ENCODE measurements at places on chromosomes 2 and 18.

- no peak for DNase-seq
These were observed 73.6 kb downstream of the OTX1 start for GRCh38 chr2:63124218-63124617.

- no peak for DNase-seq
These were observed 187.0 kb upstream of the HDAC4 start for GRCh38 chr2:239587841-239588240.

DNA sequence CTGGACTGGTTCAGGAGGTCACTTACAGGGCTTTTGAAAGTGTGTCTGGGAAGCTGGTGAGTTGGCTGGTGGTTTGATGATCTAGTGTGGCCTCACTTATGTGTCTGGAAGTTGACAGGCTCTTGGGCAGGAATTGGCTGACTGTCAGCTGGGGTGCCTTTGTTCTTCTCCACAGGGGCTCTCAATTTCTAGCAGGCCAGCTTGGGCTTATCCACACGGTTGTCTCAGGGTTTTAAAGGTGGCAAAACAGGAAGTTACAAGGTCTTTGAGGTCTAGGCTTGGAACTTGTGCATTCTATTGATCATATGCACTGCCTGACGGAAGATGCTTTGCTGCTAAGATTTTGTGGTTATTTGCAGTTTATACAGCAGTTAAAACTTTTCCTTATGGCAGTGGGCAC lies 52.0 kb upstream of the CELF4 start:
- DNase-seq: no peak

DNA sequence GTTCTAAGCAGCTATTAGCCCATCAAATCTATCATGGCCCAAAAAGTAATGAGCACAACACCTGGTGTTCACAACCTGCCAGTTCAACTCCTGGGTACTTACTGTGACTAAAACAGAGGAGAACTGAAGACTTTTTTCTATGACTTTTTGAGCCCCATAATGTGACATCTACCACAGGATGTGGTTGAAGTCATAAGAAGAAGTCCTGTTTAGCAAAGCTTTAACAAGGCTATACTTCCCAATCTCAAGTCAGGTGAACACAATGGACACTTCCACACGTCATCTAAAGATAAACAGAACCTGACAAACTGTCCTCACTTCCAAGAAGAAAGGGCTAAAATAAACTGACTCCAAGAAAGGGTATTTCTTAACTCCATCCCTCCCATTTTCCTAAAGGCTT lies 138.8 kb downstream of the ATAD2B start:
- DNase-seq: no peak

DNA sequence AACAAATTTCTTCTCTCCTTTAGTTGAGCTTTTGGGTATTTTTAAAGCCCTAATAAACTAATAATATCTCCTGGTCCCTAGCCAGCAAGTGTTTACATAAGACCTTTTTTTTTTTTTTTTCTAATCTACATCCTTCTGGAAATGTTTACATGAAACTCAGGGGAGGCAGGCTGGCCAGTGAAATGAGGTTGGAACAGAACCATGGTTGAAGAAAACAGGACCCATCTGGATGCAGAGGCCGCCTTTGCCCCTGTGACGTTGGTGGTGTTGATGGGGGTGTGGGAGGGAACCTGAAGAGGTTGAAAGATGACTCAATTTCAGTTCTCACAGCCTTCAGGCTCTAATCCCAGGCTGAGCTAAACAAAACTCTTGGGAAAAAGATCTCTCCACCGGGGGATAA lies 118.5 kb downstream of the NRP2 start:
- no peak for DNase-seq

- DNase-seq: no peak
These were observed at the start of gene SH3YL1 for GRCh38 chr2:263774-264492. TSS of gene SH3YL1 (minus strand) at chr2:264032. CDS start at chr2:263984, 48 bp downstream.

- no peak for DNase-seq
These were observed 148.8 kb upstream of the SRD5A2 start for GRCh38 chr2:31729442-31730092.

DNA sequence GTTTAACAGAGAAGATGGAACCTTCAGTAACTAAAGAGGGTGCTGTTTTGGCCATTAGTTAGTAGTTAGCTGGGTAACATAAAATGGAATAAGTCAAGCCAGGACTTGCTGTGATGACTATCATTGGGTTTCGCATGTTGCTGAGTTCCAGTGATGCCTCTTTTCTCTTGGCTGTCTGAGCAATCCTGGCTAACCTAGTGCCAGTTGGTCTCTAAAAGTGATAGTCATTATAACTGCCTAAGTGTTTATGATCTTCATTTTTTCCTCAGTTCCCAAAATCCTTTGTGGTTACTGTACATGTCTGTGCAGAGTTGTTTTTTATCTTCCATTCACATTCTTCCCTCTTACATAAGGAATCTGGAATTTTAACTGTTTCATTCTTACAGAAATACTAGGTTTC lies 33.4 kb downstream of the WDR43 start:
- no peak for DNase-seq

DNA sequence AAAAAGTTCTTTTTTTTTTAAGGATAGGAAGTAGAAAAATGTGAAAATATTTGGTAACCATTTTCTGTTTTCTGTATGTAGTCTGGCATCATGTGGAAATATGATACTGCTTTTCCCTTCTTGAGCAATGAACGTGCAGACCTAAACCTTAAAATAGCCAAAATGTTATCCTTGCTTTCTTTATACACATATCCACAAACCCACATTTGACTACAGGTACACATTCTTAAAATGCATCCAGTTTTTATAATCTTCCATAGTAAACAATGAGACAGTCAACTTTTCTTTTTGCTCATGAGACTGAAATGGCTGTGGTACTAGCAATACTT lies 90.9 kb downstream of the OSBPL6 start:
- DNase-seq: no peak

- no peak for DNase-seq
These were observed 3.4 kb downstream of the MBD1 start for GRCh38 chr18:50277942-50278341.

DNA sequence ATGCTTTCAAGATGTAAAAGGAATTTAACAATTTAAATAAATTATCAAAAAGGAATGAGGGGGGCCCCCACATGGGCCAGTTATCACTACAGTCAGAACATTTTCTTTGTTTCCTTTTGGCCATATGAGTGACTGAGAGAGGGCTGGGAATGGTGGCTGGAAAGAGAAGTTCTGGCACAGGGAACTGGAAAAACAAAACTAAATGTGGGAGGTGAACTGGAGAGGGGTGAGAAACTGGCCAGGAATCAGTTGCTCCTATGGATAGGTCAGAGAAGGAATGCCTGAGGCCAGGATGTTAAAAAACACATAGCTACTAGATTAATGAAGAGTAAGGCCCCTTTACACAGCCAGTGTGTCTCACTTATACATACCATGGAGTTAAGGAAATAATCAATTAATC lies 121.0 kb downstream of the RBMS1 start:
- no peak for DNase-seq

DNA sequence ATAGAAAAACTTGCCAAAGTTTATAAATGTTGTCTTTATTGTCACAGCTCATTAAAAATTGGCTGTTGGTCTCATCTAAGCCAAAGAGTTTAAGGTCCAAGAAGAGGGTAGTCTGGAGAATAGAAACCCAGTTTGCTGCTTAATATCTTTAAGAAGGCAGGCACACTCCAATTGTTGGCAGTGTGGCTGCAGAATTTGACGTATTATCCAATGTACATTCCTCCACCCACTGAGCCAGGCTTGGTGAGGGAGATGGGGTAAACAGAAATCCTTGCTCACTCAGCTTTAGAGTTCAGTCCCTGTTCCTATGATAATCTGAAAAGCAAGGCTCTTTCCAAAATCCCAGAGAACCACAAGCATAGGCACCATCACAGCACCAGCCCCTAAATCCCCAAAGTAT lies 10.7 kb upstream of the ADD2 start:
- no peak for DNase-seq

DNA sequence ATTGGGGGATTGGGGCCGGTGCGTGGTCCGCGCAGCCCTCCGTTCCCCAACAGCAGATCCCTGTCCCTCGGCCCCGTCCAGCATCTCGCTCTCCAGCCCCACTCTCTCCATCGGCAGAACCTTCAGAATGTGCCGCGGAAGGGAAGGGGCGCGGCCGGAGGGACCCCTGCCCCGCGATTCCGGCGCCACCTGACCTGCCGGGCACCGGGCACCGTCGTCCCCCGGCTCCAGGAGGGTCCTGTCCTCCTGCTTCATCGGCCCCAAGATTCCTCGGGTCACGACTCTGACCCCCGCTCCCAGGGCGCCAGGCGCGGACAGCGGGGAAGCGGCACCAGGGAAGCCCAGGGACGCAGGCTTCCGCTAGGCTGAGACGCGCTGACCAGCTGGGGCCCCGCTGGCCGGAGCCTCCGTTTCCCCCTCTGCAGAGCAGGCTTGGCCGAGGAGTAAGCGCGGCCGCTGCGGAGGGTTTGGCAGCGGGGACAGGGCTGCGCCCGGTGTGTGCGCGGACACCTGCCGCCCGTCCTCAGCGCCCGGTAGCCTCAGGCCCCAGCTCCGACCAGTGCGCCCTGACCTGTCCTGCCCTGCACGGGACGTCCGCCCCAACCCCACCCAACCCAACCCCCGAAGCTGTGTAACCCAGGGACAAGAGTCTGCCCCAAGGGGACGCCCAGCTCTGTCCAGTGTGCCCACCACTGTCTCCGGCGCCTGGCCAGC lies 16.8 kb upstream of the BOK start:
- no peak for DNase-seq

GRCh38 chr18:23703057-23703986 lies 14.1 kb downstream of the LAMA3 start:
- no peak for DNase-seq

- DNase-seq: no peak
These were observed 1378.4 kb upstream of the PIK3C3 start for GRCh38 chr18:40576507-40577115.

DNA sequence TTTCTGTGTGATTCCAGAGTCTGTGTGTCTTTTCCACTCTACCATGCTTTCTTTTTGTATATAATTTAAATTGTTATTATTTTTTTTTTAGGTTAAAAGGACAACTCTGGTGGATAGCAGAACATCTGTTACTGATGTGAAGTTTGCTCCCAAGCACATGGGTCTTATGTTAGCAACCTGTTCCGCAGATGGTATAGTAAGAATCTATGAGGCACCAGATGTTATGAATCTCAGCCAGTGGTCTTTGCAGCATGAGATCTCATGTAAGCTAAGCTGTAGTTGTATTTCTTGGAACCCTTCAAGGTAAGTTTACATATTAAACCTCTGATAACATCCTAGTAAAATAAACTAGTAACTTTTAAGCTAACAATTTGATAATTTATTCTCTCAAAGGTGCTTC lies 15.3 kb downstream of the SEH1L start:
- DNase-seq: no peak

DNA sequence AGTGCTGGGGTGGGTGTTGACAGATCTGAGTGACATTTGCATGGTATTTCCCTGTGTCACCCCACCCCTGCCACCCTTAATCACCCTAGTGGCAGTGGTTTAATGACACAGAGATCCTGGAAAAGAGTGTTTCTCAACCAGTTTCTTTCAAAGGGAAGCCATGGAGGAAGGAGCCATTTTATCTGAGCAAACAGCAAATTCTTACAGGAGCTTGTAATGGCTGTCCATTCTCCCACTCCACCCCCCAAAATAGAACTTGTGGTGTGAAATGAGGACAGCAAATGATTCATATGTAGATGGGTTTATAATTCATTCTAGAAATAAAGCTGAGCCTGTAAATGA lies 51.5 kb downstream of the CDC42EP3 start:
- DNase-seq: no peak

DNA sequence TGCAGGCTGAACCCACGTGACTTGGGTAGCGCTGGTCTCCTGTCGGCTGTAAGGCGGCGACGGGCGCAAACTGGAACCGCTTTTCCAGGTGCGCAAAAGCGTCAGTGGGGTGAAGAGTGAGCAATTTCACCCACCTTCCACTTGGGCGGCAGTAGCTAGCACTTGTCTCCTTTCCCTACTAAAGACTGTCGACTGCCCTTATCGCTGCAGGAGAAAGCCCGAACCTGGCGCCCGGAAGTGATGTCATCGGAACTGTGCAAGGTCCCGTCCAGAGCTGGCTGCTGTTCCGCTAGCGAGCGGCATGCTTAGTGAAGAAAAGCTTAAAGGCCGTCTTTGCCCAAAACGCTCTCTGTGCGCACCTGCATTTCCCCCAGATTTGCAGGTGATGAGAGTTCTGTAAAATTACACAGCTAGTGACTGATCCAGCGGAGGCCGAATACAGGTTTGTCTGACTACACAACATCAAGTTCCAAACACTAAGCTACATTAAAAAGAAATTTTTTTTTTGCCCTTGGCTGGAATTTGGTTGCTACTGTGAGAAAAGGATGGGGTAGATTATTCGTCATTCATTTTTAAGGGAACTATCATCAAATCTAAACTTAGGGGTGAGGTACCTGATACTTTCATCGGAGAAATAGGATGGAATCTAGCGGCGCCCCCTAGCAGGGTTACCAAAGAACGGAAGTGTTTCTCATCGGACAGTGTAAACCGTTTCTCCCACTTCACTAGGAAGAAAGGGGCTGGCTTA lies at the start of gene OSGEPL1:
TSS of gene OSGEPL1 (minus strand) at position 242 of the 748 bp plus-strand sequence. CDS start 1,152 bp downstream, outside the sequence.
- peak; percentile 82 for DNase-seq

DNA sequence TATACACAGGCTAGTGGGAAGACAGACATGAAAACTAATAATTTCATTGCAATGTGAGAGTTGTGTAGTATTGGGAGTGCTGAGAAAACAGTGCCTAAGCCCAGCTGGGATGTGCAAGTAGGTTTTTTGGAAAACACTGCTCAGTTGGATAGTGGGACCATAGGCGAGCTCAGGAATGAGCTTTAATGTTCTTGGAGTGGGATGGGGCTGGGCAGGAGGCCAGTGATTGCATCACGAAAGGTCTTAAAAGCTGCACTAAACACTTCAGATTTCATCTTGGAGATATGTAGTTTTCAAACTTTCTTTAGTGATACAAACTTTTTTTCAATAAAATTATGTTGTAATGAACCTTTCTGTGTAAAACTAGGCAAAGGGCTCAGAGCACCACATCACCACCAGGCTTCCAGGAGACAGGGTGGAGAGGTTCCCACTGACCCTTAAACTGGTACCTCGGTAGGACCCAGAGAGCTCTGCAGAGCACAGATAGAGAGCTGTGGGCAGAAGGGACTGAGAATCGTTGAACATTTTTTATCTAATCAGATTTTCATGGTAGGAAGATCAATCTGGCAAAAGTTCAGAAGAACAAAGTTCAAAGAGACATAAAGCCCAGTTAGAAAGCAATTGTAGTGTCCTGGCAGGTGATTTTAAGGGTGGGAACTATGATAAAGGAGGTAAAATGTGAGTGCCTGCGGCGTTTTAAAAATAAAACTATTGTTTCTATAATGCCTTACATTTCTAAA lies 176.2 kb downstream of the TRABD2A start:
- no peak for DNase-seq

DNA sequence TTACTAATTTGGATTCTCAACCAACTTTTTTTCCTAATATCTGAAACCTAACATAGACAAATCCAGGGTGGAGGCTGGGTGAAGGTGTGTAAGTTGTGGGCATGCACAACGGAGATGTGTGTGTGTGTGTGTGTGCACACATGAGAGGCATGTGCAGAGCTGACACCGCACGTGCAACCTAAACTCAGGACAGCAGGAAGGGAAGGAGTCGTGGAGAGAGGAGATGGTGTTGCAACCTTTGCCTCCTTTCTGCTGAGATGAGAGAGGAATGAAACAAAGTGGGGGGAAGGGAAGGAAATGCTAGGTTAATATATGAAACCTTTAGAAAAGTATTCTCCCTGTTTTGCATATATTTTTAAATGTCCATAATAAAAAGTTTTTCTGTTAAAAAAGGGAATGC lies 64.7 kb downstream of the KCTD1 start:
- no peak for DNase-seq

Measured in activated naive CD8-positive, alpha-beta T cell treated with anti-CD3 and anti-CD28 coated beads, Interleukin-2, amount 50 U/mL, for 16 hours (primary cell).